NCI-H1436 treated with DMSO at 0.1 percent for 48 hours (cell line): ENCODE measurements at places on chromosomes 2 and 18.

DNA sequence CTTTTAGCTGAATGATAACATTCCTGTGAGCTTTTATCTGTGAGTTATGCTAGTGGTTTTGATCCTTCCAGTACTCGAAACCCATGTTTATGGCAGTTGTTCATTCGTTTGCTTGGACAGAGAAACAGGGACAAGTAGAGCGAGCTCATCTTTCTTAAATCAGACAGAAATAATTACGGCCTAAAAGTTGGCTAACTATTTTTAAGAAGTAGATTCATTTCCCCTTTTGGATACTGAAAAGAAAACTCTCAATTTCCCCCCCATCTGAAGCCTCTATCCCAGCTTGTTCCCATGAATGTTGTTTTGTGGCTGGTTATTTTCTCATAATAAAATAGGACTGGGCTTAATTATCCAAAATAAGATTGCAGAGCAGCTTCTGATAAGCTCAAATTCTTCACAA is 67.1 kb downstream of the ANTXR1 start:
- DNase-seq: no peak

GRCh38 chr18:905948-906415 is 1.3 kb downstream of the ADCYAP1 start:
- DNase-seq: no peak

- DNase-seq: no peak
These were observed 35.1 kb upstream of the LPIN1 start for GRCh38 chr2:11711354-11711716.

DNA sequence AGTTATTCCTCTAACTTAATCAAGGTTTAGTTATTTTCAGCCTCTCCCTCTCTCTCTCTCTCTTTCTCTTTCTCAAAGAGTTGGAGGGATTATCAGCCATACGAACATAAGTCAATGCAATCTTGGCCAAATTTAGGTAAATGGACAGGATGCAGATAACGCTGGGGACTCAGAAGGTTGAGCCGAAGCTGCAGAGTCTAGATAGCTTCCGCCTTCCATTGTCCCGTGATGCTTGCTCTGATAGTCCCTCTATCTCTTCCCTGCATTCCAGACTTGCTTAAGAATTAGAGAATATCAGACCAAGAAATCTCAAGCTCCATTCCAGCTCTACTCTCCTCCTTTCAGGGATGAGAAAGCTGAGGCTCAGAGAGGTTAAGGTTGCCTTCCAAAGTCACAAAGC is 502.8 kb upstream of the TNP1 start:
- DNase-seq: no peak

DNA sequence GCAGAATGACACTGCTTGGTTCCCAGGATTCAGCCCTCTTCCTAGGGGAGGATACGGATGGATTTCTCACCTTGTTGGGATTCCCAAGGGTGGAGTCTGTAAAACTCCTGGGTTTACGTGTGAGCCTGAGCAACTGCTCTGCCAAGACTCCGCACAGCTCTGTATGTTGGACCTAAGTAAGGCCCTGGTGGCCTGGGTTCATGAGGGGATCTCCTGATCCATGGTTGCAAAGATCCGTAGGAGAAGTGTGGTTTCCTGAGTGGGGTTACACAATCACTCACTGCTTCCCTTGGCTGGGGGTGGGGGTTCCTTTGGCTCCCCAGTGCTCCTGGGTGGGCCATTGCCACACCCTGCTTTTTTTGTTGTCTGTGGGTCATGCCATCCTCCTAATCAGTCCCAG is 37.7 kb downstream of the ANKRD12 start:
- no peak for DNase-seq

GRCh38 chr2:55159037-55159651 is 72.9 kb downstream of the CLHC1 start:
- no peak for DNase-seq

DNA sequence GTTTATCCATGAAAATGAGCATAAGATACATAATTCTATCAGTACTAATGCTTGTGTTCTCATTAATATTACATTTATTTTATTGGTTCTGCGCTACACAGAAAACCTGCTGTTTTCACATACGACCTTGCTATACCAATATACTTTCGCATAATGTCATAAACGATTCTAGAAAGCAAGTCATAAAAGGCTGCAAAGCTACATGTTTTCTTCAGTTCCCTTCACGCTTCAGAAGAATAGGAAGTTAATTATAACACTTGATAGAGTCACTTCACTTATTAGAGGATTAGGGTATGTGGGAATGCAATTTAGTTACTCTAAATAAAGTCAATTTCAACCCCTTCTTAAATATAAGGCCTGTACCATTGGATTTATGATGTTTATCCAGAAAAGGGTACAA is 29.0 kb downstream of the PSME4 start:
- no peak for DNase-seq

GRCh38 chr2:26639685-26640243 is 1.4 kb downstream of the CIB4 start:
- DNase-seq: no peak

- DNase-seq: no peak
These were observed 422.7 kb upstream of the TNP1 start for GRCh38 chr2:217282531-217282930.

GRCh38 chr2:110837446-110838409 is 105.4 kb downstream of the ACOXL start:
- DNase-seq: no peak

DNA sequence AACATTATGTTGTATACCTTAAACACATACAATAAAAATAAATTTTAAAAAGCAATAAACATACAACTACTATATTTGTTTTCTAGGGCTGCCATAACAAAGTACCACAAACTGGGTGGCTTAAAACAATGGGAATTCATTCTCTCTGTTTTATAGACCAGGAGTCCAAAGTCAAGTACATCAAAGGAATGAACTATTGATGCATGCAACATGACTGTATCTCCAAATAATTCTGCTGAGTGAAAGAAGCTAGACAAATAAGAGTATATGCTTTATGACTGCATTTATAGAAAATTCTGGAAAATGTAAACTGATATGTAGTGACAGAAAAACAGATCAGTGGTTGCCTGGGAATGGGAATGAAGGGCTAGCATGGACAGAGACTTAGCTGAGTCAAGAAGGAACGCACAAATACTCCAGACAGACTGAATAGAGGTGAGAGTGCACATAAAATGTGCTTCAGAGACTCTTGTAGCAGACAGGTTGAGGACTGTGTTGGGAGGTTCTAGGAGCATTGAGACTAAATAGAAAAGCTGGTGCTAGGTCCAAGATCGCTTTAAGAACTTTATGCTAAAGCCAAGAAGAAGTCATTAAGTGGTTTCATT is 11.0 kb upstream of the PLA2R1 start:
- DNase-seq: no peak

GRCh38 chr2:168149150-168149974 is 98.0 kb downstream of the STK39 start:
- no peak for DNase-seq

DNA sequence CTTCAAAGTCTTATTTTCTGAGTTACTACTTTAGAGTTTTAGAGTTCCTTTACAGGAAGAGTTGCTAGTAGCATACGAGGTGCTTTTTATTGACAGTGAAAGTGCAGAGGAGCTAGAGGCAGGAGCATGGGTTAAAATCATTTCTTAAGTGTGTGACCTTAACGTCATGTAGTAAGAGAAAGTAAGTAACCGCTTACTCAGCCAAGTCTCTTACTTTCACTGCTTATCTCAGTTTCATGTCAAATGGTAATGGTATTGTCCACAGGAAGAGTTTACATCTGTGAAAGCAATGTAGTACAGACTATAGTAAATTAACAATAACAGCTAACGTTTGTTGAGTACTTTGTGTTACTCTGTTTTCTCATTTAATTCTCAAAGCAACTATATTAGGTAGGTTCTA is 12.6 kb downstream of the NDUFAF7 start:
- no peak for DNase-seq

- DNase-seq: no peak
These were observed 32.6 kb downstream of the BCL2 start for GRCh38 chr18:63286926-63287325.

GRCh38 chr18:5571666-5572065 is 27.9 kb upstream of the EPB41L3 start:
- no peak for DNase-seq

GRCh38 chr2:122412360-122412759 is 656.9 kb downstream of the TSN start:
- no peak for DNase-seq

DNA sequence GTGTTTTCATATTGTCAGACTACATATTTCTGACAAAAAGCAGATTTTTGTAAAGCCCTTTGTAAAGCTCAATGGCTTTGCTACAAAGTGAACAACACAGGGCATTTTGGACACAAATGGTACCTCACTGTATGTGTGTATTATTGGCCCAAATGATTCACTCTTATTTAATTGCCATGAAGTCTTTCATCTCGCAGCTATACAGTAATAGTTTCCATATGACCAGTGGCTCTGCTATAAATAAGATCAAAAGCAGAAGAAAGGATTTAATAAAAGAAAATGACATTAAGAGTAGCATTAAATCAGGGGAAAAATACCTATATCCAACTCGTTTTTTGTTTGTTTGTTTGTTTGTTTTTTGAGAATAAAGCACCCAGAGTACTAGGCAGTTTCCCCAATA is 284.0 kb upstream of the CCDC68 start:
- no peak for DNase-seq

DNA sequence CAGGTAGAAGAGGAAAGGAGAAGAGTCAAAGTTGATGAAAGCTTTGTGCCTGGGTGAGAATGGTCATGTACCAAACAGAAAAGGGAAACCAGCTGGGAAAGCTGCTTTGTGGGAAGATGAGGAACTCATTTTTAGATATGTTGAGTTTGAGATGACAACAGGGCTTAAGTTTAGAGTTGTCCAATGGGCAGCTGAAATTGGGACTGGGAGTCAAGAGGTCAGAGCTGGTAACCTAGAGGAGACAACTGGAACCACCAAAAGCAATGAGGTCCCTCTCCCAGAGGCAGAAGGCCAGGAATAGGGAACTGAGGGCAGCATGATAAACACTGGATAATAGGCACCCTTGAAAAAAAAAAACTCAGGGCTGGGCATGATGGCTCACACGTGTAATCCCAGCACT is 48.8 kb downstream of the SLC4A1AP start:
- no peak for DNase-seq

- DNase-seq: no peak
These were observed 23.6 kb downstream of the KCNE4 start for GRCh38 chr2:223075301-223076270.

DNA sequence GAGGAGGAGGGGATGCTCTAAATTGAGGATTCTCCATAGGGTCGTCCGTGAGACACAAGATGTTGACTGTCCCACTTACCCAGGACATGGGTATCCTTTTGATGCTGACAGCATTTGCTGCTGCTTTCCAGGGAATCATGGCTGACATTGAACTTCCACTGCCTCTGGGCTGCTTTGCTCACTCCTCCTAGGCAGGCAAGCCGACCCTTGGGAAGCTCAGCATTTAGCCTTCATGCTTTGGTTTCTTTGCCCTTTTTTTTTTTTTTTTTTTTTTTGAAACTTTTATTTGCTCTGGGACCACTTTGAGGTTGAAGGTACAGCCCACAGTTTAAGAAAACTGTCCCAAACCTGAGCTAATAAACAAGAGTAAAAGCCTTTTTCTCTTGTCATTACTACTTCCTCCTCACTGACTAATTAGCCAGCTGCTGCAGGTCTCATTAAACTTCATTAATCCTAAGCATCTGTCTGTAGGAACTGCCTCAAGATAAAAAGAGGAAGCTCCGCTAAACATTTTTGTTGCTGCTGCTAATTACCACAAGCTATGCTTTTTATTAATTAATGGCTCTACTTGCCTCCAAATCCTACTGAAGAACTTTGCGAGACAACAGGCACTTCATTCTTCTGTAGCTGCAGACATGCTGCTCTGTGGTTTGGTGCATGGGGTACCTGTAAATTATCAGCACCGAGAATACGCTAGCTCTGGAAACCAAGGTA is 125.4 kb downstream of the SPTBN1 start:
- no peak for DNase-seq

DNA sequence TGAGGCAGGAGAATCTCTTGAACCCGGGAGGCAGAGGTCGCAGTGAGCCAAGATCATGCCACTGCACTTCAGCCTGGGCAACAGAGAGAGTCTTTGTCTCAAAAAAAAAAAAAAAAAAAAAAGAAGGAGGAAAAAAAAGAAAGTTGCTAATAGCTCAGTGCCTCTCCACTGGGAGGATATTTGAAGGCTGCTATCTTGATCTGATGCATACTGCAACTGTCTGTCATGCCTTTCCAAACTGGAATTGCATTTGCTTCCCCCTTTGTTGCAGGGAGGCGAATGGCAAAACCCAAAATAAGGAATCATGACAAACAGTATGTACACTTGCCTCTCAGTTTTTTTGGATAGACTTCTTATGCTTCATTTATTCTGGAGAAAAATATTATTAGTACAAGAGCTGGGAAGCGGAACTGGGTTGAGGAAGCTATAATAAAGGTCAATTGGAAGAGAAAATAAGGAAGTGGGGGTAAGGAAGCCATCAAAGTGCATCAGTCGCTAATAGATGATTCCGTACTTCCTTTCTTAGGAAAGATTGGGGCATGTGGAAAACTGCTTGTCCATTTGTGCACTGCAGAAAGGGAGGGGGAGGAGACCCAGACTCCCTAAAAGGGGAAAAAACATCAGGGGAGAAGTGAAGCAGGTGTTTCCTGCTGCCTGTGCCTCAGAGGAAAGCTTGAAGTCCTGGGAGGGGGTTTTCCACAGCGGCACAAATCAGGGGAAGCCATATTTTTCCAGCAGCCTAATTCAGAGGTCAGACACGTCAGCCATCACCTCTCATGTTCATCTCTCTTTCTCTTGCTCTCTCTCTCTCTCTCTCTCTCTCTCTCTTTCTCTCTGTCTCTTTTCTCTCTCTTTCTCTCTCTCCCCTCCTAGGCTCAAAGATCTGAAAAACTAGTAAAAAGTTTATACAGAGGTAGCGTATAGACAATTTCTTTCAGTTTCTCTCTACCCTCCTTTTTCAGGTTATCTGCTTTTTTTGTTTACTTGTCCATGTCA is 301.4 kb upstream of the TNP1 start:
- DNase-seq: no peak

- DNase-seq: no peak
These were observed 176.8 kb downstream of the ZEB2 start for GRCh38 chr2:144343145-144343544.

- no peak for DNase-seq
These were observed 988.2 kb downstream of the SUCLG1 start for GRCh38 chr2:83470928-83471327.

DNA sequence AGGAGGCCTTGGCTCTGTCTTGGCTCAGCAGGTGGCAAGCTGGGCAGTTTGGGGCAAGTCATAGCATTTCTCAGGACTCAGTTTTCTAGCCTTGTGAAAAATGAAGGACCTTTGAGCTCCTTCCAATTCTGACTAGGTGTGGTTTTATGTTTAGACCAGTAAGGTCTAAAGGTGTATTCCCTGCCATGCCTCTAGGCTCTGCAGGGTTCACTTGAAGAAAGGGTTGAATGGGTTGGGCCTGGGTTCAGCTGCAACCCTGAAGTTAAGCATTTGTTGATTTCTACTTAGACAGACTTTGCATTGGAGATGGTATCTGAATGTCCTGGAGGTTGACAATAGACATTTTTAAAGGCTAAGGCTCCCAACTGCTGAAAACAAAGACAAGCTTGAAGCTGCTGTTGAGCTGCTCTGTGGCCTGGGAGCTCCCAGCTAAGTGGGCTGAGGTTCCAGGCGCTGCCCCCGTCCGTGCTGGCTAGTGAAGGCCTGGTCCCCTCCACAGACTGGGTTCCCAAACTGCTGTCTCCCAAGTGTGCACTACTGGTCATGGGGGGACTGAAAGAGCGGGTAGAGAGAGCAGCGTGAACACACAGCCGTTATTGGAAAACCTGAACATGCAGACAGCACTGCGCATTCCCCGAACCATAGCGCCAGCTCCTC is 100.7 kb upstream of the SMAD7 start:
- no peak for DNase-seq
